ENCODE measurements at places on chromosomes 3 and 15.

DNA sequence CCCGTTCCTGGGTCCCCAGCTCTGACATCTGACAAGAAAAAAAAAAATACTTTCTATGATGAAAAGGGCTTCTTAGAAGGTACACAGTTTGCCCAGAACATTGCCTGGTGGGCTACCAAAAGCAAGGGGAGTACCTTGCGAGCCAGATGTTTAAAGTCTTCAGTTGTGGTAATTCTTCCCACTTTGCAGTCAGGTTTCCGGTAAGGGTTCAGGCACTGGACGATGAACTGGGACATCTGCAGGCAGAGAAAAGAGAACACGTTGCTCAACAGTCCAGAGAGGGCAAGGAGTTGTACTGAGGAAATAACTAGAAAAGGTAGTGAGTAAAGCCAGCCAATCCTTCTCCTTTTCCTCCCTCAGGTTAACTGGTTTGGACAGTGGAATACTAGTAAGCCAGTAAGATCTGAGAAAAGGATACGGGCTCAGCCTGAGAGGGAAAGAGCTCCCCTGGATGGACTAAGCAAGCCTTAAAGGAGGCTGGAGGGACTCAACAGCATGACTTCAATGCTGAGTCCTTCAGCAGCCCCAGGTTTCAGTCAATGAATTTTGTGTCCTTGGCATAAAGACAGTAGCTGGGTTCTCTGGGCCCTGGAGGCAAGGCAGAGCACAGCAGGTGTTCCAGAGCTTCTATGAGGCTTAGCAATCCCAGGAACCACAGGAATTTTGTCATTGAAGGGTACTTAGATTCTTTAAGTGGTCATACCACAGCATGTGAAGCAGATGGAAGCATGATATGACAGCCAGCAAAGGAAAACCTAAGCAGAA is 38.2 kb downstream of the NBEAL2 start:
- no peak for DNase-seq

DNA sequence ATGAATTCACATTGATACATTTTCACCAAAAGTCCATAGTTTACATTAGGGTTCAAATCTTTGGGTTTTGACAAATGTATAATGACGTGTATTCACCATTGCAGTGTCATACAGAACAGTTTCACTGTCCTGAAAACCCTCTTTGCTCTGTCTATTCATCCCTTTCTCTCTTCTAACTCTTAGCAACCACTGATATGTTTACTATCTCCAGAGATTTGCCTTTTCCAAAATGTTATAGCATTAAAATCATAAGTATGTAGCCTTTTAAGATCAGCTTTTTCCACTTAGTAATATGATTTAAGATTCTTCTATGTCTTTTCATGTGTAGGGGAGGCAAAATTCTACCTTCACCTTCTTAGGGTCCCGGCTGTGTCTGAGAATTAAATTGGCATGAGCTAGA is 203.8 kb downstream of the TPRG1 start:
- no peak for DNase-seq

DNA sequence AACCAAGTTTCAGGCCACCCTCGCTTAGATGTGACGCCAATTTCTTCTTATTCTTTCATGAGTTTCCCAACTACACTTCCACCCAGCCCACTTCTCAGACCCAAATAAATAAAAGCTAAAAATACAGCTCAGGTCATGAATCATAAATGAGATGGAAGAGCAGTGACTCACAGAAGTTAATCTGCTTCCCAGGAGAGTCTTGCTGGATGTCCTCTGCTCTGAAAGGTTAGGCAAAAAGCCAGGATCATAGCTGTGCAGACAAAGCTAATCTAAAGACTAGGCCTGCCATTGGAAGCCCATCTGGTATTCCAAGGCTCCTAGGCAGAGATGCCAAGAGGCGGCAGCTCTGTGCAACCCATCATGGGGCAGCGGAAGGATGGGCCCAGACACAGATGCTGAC is 24.1 kb downstream of the SHC4 start:
- no peak for DNase-seq

- no peak for DNase-seq
Observed at GRCh38 chr3:196736670-196737374, 2.8 kb upstream of the PAK2 start.

- no peak for DNase-seq
Observed at GRCh38 chr15:38320866-38321265, 68.2 kb downstream of the SPRED1 start.

- DNase-seq, result no peak
Observed at GRCh38 chr15:100134586-100134985, 207.2 kb downstream of the ADAMTS17 start.

GRCh38 chr3:154782151-154782550 is 298.0 kb upstream of the MME start:
- DNase-seq, result no peak

DNA sequence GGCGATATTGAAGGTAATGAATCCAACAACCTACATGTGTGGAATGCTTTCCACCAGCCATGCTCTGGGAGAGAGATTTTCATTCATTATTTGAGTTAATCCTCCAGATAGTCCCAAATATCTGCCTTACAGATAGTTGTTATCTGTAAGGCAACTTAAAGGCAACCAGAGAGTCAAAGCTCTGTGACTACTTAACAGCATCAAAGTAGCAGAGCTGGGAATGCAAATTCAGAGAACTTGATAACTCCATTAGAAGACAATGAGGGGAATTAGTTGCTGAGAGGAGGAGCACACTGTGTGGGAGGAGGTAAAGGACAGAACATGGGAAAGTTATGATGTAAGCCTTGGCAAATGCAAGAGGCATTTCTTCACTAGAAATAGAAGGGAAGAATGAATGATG is 10.5 kb upstream of the CRBN start:
- no peak for DNase-seq

- DNase-seq, result no peak
Observed at GRCh38 chr3:14039149-14039548, 85.5 kb downstream of the CHCHD4 start.

DNA sequence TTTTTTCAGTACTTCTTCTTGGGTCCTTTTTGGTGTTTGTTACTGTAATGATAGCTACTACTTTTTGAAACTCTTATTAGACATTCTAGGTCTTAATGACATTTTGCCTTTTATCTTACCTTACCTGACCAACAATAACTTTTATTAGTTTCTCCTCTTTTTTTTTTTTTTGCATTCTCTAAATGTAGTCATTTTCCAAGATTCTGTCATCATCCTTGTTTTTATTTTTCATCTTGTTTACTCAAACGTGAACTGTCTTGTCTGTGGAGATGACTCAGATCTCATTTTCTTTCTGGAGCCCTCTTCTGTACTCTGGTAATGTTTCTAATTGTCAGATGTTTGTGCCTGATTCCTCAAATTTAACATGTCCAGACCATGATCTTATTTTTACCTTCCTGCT is 2.9 kb downstream of the ABHD5 start:
- DNase-seq, result no peak

- DNase-seq, result no peak
Observed at GRCh38 chr3:69738315-69738714, 949 bp upstream of the MITF start.

GRCh38 chr3:195208183-195208582 is 62.8 kb downstream of the XXYLT1 start:
- no peak for DNase-seq

DNA sequence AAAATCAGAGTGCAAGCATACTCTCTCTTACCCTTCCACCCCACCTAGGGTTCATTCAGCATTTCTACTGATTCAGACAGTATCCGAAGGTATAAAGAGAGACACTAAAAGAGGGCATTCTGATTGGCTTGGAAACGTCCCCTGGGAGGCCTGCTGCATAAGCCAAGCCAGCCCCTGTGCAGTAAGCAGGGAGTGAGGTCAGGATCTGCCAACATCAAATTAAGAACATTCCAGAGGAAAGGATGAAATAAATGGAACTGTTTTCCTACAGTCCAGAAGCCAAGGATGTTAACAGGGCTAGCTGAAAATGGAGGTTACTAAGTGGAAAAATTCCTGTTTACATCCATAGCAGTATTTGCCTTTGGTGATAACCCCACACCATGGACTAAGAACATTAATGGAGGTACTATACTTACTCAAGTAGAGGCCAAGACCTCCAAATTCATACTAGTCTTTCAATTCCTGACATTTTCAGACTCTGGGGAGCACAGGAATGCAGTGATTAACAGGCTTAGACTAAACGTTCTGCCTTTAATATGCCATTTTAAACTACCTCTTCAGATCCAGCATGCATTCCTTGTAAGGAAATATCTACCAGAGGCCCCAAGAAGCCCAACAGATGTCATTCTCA is 34.5 kb downstream of the NPTN start:
- DNase-seq, result no peak

DNA sequence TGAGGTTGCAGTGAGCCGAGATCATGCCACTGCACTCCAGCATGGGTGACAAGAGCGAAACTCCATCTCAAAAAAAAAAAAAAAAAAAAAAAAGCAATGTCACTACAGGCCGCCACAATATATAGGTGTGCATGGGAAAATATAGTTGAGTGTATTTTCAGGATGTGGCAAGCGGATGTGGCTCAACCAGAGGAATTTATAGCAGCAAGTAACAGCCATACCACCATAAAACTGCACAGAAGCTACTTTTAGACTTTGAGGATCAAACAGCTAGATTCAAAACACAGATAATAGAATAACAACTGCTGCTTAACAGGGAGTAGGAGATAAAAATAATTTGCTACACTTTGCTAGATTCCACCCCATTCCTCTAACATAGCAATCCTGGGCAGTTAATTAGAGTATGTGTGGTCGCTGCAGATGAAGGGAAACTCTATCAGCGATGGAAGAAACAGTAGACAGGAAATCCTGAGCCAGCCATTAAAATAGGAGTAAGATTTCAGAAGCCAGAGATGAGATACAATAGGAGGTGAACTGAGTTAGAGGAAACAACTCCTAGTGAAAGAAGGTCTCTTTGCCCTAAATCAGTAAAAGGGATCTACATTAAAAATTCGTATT is 318.7 kb upstream of the STT3B start:
- DNase-seq, result no peak

DNA sequence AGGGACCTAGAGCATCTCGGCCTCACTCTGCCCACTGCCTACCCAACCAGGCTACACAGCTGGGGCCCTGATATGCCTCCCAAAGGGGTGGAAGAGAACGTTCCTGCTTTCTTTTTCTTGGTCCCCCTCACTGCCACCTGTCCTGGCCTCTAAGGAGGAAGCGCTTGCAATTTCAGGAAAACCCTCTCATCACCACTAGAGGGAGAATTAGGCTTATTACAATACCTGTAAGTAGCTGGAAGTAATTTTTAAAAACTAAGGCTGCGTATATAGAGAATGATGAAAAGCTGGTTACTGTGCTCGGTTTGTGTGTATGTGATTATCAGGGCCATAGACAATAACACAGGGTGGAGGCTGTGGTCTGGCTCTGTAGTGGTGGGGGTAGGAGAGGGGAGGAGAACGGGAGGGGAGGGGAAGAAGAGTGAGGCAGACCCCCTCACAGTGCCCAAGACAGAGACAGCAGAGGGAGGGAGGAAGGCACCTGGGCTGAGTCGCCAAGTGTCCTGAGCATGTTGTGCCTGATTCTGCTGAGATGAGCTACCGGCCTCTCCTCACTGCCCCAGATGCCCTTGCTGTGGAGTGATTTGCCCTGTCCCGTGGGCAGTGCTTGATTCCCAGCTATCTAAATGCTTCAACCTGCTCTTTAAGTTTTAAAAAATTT is 3.3 kb downstream of the GABRG3 start:
- no peak for DNase-seq

DNA sequence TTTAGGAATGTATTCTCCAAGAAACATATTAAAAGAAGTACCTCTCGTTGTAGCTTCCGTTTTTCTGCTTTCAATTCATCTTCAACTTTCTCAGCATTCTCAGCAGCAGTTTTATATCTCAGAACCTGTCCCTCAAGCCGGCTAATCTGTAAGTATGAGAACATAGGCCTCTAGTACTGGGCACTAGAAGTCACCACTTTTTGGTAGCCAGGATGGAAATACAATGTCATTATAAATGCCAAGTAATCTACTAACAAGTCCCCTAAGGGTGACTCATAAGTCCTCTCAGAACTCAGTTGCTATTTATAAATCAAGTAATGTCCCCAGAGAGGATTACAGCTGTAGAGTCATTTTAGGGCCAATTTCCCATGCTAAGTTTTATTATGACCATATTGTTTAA is 61.1 kb downstream of the MLH1 start:
- DNase-seq, result no peak

- no peak for DNase-seq
Observed at GRCh38 chr3:126464093-126464492, 11.6 kb downstream of the ZXDC start.

DNA sequence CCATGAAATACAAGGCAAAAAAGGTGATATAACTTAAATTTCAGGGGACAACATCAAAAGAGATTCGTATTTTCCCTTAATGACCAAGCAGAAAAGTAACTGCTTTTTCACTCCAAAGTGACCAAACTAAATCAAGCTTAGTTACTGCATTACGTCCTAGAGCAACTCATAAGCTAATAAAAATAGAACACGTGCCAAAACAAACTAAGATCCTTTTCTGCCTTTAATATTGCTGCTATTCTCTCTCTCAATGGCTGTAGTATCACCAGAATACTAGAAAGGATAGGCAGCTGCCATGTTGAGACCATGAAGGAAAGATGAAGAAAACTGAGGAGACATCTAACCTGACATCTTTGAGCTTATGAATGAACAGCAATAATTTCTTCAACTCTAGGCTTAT is 43.3 kb downstream of the UBXN7 start:
- DNase-seq, result no peak
